ENCODE measurements at places on chromosomes 5 and 9. TPM values are rescaled to one million over a fixed set of nuclear protein-coding genes. Genes with fewer than 3 reads are reported as not detected.

Gene SLC26A2
- total RNA-seq, result 13.6 TPM

Gene SLF1
- total RNA-seq, result 46.0 TPM

- DNase-seq, result peak; percentile 7
These were observed 19.6 kb upstream of the ROPN1L start for GRCh38 chr5:10421896-10422691.

- DNase-seq, result no peak
These were observed 206.3 kb upstream of the GHR start for GRCh38 chr5:42216904-42217303.

- DNase-seq, result peak; percentile 35
These were observed 680 bp downstream of the GLRA1 start for GRCh38 chr5:151923866-151924476.

Gene SEMA6A
- 24.2 TPM for total RNA-seq

DNA sequence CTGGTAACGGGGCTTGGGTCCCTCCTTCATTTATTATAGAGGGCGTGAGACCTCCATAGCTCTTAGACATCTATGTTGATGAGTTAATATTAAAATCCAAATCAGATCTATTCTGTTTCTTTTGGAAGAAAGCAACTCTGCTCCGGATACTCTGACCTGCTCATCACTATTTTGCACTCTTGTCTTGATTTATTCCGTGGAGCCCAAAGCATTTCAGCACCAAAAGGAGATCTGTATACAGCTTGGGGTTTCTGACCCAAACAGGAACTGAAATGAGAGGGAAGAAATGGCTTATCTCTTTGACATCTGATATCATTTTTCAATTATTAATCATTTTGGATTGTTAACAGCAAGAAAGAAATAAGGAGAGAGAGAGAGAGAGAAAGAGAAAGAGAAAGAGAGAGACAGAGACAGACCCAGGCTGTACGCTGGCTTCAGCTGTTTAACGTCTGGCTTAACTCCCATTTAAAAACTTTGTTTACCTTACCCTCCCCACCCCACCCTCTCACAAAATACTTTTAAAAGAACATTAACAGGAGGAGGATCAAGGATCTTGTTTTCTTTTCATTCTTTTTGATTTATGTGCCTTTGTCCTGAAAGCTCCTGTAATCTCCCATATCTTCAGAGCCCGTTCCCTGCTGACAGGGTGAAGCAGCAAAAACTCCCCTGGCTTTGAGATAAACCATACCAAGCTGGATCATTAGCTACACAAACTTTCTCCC, 231.4 kb upstream of the TUT7 start:
- no peak for DNase-seq

Gene NTRK2
- total RNA-seq, result 266 TPM

GRCh38 chr9:29865764-29866313, 2292.6 kb upstream of the C9orf72 start:
- no peak for DNase-seq

Gene UBE2QL1
- total RNA-seq, result 46.3 TPM

- DNase-seq, result no peak
These were observed 404.4 kb downstream of the ICE1 start for GRCh38 chr5:5826911-5827310.

Gene CEL
- not detected for total RNA-seq

DNA sequence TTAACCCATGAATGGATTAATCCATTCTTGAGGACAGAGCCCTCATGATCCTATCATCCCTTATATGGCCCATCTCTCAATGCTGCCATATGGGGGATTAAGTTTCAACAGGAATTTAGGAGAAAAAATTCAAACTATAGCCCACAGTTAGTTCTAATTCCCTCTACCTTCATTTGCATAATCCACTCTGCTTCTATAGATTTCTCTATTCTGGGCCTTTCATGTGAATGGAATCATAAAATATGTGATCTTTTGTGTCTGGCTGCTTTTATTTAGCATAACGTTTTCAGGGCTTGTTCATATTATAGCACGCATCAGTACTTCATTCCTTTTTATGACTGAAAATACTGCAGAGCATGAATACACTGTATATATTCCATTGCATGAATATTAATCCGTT, 55.4 kb downstream of the CTSL start:
- DNase-seq, result no peak

DNA sequence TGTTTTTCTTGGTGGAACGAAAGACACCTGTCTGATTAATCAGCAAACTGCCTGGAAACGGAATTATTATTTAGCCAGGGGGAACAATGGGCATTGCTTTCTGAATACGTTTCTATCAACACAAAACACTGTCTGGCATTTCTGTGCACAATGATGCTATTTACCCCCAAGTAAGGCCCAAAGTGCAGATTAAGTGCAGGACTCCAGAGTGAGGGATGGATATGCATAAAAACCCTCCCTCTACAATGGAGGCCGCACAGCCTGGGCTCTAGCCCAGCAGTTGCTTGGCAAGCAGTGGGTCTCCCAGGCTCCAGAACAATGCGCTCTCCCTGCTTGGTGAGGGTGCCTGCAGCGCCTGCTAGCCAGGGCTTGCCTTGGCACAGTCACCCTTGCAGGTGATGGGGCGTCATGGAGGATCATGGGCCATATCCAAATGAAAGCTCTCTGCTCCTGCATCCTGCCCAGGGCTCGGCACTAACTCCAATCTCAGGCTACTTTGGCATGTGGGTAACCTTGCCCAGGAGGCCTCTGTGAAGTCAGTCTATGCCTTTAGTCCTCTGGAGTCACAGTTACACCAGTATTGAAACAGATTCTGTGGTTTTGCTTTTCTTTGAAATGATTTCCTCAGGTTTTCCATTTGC, 11.5 kb upstream of the SPATA24 start:
- DNase-seq, result peak; percentile 72
